MG63 (cell line): ENCODE measurements at places on chromosomes 6 and 20. TPM values are rescaled to one million over a fixed set of nuclear protein-coding genes. Genes with fewer than 3 reads are reported as not detected.

The AVP gene
- total RNA-seq = not detected in 2 replicates

The PKIB gene
- 0.89 TPM in 1 of 2 replicates, not detected in the other for total RNA-seq

The NFATC2 gene
- not detected in 2 replicates for total RNA-seq

GRCh38 chr20:33233129-33233774 is 2.5 kb upstream of the BPIFA1 start:
- DNase-seq = no peak

GRCh38 chr6:125780540-125781313 is 10.0 kb upstream of the NCOA7 start:
- DNase-seq = peak; percentile 50

DNA sequence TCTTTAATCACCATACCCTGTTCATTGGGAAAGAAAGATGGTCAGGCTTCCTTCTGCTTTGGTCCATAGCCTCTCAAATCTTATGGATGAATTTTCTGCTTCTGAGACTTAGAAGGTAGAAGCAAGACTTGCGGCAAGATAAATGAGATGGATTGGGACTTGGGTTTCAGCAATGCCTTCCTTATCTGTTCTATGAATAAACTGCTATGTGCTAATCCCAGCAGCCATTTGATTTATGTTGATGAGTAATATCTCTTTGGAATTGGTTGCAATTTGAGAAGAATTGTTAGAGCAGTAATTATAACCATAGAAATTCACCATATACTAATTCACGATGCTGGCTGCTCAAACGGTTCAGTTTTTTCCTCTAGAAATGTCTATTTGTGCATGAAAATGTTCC is 48.3 kb downstream of the TXLNB start:
- no peak for DNase-seq

DNA sequence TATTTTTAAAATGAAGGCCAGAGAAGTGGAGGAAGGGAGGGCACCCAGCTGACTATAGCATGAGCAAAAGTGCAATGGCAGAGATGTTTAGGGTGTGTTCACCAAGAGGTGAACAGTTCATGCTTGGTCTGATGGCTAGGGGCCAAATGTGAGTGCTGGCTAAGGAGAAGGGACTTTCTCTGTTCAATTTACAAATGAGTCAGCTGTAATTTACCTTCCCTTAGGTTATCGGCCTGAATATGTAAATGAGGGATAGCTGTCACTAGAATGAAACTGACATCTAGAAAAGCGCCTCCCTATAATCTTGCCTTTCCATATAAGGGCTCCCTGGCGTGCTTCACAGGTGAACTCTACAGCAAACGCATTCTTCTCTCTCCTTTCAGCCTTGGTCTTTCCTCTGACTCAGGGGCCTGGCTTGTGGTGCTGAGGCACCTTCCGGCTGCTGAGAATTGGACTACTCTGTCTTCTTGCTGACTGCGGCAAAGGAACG is 114.7 kb upstream of the BACH2 start:
- DNase-seq = peak; percentile 43

- no peak for DNase-seq
Observed at GRCh38 chr20:4217349-4217841, 202.0 kb upstream of the RNF24 start.

- DNase-seq = no peak
Observed at GRCh38 chr6:8686077-8686476, 250.7 kb upstream of the SLC35B3 start.

DNA sequence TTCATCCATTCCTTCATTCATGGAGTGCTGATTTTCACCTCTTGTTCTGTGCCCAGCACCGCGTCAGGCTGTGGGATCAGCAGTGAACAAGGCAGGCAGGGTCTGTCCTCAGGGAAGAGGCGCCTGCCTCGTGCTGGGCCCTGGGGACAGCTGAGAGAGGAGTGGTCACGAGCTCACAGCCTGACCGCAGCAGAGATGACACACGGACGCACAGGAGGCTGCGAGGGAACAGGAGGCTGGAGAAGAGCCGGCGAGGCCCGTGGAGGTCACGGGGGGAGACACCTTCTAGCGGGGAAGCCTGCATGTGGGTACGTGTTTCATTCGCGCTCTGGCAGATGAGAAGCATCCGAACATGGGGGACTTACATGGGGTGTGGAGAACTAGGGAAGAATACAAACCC is 27.5 kb downstream of the PXDC1 start:
- no peak for DNase-seq

The NR2E1 gene
- 0.25 TPM in 1 of 2 replicates, not detected in the other for total RNA-seq

The CENPB gene
- 50.0 and 81.5 TPM in 2 replicates for total RNA-seq

GRCh38 chr20:20783450-20783849 is 71.0 kb upstream of the RALGAPA2 start:
- no peak for DNase-seq

GRCh38 chr6:120534954-120535353 is 799.3 kb downstream of the TBC1D32 start:
- no peak for DNase-seq

The GINS1 gene
- 10.9 and 12.7 TPM in 2 replicates for total RNA-seq

DNA sequence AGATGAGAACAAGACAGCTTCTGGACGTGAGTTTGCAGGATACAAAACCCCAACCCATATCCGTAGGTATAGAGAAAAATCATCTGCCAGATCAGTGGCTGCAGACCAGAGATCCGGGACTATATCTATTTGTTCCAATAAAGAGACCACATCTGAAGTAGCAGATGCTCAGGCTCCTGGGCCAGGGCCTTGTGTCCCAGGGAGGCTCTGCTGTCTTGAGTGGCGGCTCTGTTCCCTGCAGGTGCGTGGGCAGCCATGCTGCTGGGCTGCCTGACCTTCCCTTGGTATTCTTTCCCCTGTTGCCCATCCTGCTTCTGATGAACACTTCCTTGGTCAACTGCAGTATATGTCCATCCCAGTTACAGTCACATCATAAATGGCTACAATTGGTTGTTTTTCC is 34.9 kb downstream of the ERMARD start:
- DNase-seq = no peak

DNA sequence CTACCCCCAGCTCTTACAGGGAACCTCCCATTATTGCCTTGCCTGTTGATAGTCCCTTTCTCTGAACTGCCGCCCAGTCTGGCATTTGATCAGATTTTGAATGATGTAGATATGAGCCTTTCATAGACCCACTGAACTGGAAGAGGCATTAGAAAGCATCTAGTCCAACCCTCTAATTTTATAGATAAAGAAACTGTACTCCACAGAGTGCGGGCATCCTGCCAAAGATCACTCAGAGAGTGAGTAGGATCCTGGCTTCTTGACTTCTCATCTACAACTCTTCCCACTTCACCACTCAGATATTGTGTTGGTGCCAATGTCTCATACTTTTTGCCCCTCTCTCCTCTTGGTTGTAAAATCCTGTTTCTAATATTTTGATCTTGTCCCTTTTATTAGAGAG is 179.2 kb upstream of the BMP2 start:
- DNase-seq = peak; percentile 85

The ZSCAN26 gene
- total RNA-seq = 9.2 and 20.0 TPM in 2 replicates

- no peak for DNase-seq
Observed at GRCh38 chr6:90434094-90434493, 137.5 kb upstream of the BACH2 start.

- DNase-seq = no peak
Observed at GRCh38 chr20:51869002-51869401, 66.7 kb upstream of the SALL4 start.

- DNase-seq = no peak
Observed at GRCh38 chr20:62678553-62678952, 30.1 kb upstream of the NTSR1 start.

GRCh38 chr6:16704401-16705045 is 56.7 kb downstream of the ATXN1 start:
- DNase-seq = no peak
